ENCODE measurements at places on chromosomes 13 and 19. TPM values are rescaled to one million over a fixed set of nuclear protein-coding genes. Genes with fewer than 3 reads are reported as not detected.

Gene MYO1F
- 106 TPM for total RNA-seq

Gene FBXO27
- 7.6 TPM for total RNA-seq

- no peak for DNase-seq
- H3K27ac ChIP-seq = no peak overlapping the region
- no peak overlapping the region for H3K4me3 ChIP-seq
Measured at GRCh38 chr13:23789576-23790346, 99.4 kb downstream of the MIPEP start.

DNA sequence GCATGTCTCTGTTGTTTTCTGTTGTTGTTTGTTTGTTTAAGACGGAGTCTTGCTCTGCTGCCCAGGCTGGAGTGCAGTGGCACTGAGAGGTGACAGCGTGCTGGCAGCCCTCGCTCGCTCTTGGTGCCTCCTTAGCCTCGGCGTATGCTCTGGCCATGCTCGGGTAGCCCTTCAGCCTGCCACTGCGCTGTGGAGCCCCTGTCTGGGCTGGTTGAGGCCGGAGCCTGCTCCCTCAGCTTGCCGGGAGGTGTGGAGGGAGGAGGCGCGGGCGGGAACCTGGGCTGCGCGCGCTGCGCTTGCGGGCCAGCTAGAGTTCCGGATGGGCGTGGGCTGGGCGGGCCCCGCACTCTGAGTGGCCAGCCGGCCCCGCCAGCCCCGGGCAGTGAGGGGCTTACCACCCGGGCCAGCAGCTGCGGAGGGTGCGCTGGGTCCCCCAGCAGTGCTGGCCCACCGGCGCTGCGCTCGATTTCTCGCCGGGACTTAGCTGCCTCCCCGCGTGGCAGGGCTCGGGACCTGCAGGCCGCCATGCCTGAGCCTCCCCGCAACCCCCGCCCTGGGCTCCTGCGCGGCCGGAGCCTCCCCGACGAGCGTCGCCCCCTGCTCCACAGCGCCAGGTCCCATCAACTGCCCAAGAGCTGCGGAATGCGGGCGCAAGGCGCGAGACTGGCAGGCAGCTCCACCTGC lies 6.6 kb upstream of the ZNF329 start:
- H3K27me3 ChIP-seq = no peaks in the 10 kb centered on the region
- H3K4me3 ChIP-seq = no peak overlapping the region
- H3K27ac ChIP-seq = no peak overlapping the region
- DNase-seq = no peak
- H3K36me3 ChIP-seq = no peaks in the 10 kb centered on the region

DNA sequence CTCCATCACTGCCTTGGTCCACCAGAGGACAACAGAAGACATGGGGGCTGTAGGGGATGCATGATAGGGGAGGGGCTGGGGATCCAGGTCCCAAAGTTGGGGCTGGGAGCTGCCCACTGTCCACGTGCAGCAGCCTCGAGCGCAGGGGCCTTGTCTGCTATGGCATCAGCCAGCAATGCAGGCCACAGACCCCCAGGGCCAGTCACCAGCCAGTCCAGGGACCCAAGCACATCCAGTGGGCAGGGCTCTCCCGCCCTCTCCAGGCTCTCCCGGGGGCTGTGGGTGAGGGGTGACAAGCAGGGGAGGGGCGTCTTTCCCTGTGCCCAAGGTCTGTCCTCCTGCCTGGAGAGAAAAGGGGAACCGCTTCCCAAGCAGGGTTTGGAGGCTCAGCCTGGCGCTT lies 32.8 kb downstream of the PEPD start:
- H3K27me3 ChIP-seq = no peaks in the 10 kb centered on the region
- H3K36me3 ChIP-seq = no peaks in the 10 kb centered on the region
- H3K4me1 ChIP-seq = no peaks in the 10 kb centered on the region
- H3K4me3 ChIP-seq = no peak overlapping the region
- no peak overlapping the region for H3K27ac ChIP-seq

DNA sequence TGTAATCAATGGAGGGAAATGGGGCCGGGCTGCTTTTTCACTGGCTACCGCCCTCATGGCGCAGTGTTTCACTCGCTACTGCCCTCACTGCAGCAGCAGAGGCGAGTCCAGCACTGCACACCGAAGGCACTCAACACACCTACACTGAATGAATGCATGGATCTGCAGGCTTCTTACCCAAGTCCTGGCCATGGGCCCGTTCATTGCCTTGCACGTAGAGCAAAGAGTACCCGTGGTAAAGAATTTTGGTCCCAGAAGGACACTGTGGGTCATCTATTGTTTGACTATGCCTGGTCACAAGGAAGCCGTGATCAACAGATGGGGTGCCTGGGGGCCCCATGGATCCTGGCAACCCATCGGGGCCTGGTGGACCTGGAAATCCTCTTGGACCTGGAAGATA lies 144.9 kb downstream of the COL4A1 start:
- peaks cover 69% of the 10 kb centered on the region for H3K36me3 ChIP-seq
- peaks cover 8% of the 10 kb centered on the region for H3K4me1 ChIP-seq
- H3K27ac ChIP-seq = no peak overlapping the region
- no peak for DNase-seq
- no peaks in the 10 kb centered on the region for H3K27me3 ChIP-seq

DNA sequence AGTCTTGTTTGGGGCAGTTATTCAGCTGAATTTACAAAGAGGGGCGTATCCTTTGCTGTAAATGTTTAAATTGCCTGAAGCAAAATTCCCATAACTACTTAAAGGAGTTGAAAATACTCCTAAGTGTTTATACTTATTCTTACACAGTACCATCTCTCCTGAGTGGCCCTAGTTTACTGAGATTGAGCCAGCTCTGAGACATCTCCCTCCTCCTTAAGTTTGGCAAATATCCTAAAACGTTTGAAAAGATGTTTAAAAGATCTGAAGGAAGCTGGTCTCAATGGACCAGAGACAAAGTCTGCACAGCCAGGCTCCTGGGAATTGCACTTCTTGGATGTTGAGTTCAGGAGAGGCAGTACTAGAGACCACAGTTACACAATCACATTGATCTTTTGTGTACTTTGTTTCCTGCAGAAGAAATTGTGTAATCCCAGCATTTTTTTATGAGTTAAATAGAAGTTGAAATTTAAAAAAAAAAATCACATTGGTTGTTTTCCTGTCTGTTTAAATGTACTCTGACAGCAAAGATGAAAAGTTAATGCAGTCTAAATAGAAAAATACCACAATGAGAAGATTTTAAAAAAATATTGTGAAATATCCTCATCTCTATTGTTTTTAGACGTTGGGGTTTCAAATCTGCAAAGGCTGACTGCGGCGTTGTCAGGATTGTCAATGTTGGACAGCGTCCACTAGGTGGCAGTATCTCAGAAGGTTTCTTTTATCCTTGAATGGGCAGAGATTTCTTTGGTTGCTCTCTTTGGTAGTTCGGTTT lies 20.7 kb downstream of the TNFSF11 start:
- no peak overlapping the region for H3K4me3 ChIP-seq
- H3K36me3 ChIP-seq = no peaks in the 10 kb centered on the region
- no peak for DNase-seq
- H3K27ac ChIP-seq = no peak overlapping the region
- H3K27me3 ChIP-seq = no peaks in the 10 kb centered on the region

DNA sequence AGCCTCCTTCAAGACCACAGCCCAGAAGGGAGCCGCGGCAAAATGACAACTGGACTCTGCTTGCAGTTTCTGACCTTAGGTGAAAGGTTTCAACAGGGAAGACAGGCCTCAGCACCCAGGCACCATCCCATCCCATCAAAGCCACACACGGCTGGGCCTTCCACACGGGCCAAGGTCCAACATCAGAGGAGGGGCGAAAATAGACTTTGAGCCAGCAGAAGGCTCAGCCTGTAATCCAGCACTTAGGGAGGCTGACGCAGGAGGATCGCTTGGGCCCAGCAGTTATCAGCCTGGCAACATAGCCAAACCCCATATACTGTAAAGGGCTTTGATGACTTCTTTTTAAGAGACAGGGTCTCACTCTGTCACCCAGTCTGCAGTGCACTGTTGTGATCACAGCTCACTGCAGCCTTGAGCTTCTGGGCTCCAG lies 26.8 kb upstream of the TINCR start:
- H3K4me1 ChIP-seq = no peaks in the 10 kb centered on the region
- H3K4me3 ChIP-seq = no peak overlapping the region
- H3K27me3 ChIP-seq = no peaks in the 10 kb centered on the region
- H3K36me3 ChIP-seq = peaks cover 100% of the 10 kb centered on the region
- no peak overlapping the region for H3K27ac ChIP-seq

- DNase-seq = peak; percentile 31
- H3K4me3 ChIP-seq = no peak overlapping the region
- H3K4me1 ChIP-seq = no peaks in the 10 kb centered on the region
- H3K27me3 ChIP-seq = no peaks in the 10 kb centered on the region
- no peaks in the 10 kb centered on the region for H3K36me3 ChIP-seq
Measured at GRCh38 chr19:29277102-29277501, 64.2 kb upstream of the UQCRFS1 start.
